H4 (cell line): ENCODE measurements at places on chromosomes 16 and 17. TPM values are rescaled to one million over a fixed set of nuclear protein-coding genes. Genes with fewer than 3 reads are reported as not detected.
A peak's percentile ranks its signal among the peaks of the same experiment; 100 is the strongest.

GRCh38 chr16:85192238-85193114 is 80.2 kb upstream of the CIBAR2 start:
- DNase-seq: no peak

DNA sequence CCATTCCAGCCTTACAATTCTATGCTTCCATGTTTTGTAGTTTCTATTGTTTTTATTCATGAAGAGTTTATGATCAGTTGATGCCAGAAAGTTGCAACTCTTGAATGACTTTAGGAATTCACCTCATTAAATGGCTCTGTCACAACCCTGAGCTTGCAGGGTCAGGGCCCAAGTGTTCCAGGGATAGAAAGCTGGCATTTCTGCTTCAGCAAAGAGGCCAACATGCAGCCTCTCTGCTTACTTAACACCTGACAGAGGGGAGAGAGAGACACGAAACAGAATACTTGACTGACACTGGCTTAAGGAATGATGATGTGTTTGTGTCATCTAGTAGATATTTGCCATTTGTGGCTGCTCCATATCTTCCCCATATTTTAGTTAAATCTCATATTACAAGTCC is 328.1 kb downstream of the CA10 start:
- DNase-seq: no peak

- DNase-seq: no peak
These were observed 106.2 kb downstream of the KCNJ12 start for GRCh38 chr17:21482189-21482865.

DNA sequence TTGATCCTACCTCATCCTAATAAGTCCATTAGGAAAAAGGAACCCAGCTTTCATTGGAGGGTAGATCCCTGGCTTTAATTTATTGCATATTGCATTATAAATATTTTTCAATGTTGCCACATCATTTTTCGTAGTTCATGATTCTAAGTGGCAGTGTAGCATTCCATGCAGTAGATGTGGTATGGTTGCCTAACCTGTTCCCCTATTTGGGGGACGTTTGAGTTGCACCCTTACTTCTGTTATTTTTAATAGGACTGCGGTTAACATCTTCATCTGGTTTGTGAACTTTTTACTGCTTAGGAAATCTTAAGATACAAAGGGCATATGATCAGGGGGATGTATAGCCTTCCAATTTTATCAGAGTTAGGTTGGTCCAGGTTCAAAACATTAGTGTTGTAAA is 5.4 kb downstream of the SCPEP1 start:
- no peak for DNase-seq

GRCh38 chr17:11503308-11504035 is 94.8 kb upstream of the DNAH9 start:
- no peak for DNase-seq

GRCh38 chr16:58318391-58318790 is 23.6 kb upstream of the PRSS54 start:
- DNase-seq: no peak

GRCh38 chr16:54123766-54124165 is 162.8 kb downstream of the IRX3 start:
- no peak for DNase-seq

- peak; percentile 68 for DNase-seq
These were observed 16.7 kb upstream of the BAIAP2 start for GRCh38 chr17:81018044-81018802.

DNA sequence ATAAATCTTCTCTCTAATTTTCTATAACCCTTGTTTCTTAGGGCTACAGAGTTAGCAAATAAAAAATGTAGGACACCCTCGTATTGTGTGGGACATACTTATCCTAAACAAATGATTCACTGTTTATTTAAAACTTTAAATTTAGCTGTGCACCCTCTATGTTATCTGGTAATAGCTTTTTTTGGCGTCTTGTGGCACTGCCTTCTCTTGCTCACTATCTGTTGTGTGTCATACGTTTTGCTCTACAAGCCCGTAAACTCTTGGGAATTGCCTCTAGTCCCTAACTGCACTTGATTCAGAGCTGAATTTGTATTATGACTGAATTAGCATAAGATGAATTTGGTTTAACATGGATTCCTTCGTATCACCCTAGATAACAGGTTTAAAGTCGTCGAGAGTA is 144.3 kb upstream of the MYOCD start:
- peak; percentile 25 for DNase-seq

Gene CSF3
- total RNA-seq: not detected in 2 replicates

Gene SPN
- 0.70 and 2.8 TPM in 2 replicates for total RNA-seq

Gene CMTM2
- total RNA-seq: not detected in 2 replicates

Gene KRT27
- total RNA-seq: not detected in 2 replicates

Gene ABCA8
- not detected in 2 replicates for total RNA-seq
